ENCODE measurements at places on chromosomes 5 and 9. TPM values are rescaled to one million over a fixed set of nuclear protein-coding genes. Genes with fewer than 3 reads are reported as not detected.

TIGD6 gene
- polyA plus RNA-seq = 3.0 TPM

MRPS27 gene
- polyA plus RNA-seq = 43.5 TPM

SLIT3 gene
- polyA plus RNA-seq = 7.7 TPM

OXCT1 gene
- polyA plus RNA-seq = 14.5 TPM

IFNA13 gene
- not detected for polyA plus RNA-seq

ACSL6 gene
- polyA plus RNA-seq = 0.75 TPM

ANKDD1B gene
- 0.43 TPM for polyA plus RNA-seq

RLN1 gene
- polyA plus RNA-seq = not detected

CCT5 gene
- polyA plus RNA-seq = 201 TPM

RAI14 gene
- 31.4 TPM for polyA plus RNA-seq

SOX30 gene
- polyA plus RNA-seq = 0.63 TPM

TERT gene
- not detected for polyA plus RNA-seq

GLDC gene
- polyA plus RNA-seq = 1.1 TPM

PCDHB8 gene
- 0.34 TPM for polyA plus RNA-seq

NINJ1 gene
- 23.3 TPM for polyA plus RNA-seq

TPPP gene
- polyA plus RNA-seq = 8.7 TPM

PCDHA1 gene
- polyA plus RNA-seq = 0.05 TPM

MELK gene
- polyA plus RNA-seq = 9.8 TPM

CTSV gene
- 0.53 TPM for polyA plus RNA-seq

SEMA5A gene
- polyA plus RNA-seq = 31.1 TPM

PRELID1 gene
- 85.7 TPM for polyA plus RNA-seq
